ENCODE measurements at places on chromosomes 4 and X. TPM values are rescaled to one million over a fixed set of nuclear protein-coding genes. Genes with fewer than 3 reads are reported as not detected.

Gene LARP1B
- 10.7 TPM for total RNA-seq

Gene ZCCHC18
- total RNA-seq: 5.6 TPM

Gene GRIA2
- not detected for total RNA-seq

Gene PHKA1
- total RNA-seq: 0.16 TPM

Gene PLAC8
- 821 TPM for total RNA-seq

Gene AP1AR
- 7.5 TPM for total RNA-seq

Gene MAPK10
- not detected for total RNA-seq

Gene TLR6
- total RNA-seq: 6.8 TPM

GRCh38 chr4:55038176-55038890 is 87.1 kb downstream of the KDR start:
- no peak for DNase-seq

- DNase-seq: no peak
These were observed 237.3 kb downstream of the USP46 start for GRCh38 chr4:52421811-52422213.

DNA sequence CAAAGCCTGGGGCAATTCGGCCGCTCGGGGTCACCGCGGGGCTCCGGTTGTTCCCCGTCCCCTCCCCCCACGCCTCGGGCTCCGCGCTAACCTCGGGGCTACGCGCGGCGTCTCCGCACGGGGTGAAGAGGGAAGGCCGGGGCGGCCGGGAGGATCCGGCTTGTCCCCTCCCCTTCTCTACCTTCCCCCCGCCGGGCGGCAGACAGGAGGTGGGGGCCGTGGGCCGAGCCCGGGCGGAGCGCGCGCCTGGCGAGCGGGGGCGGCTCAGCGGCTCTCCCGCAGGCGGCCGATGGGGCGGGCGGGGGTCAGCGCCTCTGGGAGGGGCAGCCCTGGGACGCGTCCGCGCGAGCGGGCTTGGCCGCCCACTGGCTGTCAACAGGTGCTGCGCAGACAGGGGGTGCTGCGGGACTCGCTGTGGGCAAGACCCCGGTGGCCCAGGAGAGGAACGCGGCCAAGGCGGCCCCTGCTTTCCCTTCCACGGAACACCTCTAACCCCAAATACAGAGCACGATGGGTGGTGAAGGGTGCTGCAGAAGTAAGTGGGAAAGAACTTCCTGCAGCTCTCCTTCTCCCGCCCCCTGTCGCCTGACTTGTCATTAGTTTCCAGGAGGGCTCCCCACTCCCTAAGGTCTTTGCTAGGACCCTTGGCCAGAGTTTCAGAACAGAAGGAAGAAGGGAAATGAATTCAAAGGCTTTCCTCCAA is at the start of gene PDGFC:
PDGFC (minus strand) TSS at position 124 of the 703 bp plus-strand sequence. CDS start 896 bp downstream, outside the sequence.
- no peak for DNase-seq

- no peak for DNase-seq
These were observed 20.6 kb downstream of the SLC39A8 start for GRCh38 chr4:102324730-102325129.

GRCh38 chr4:38152721-38153386 is 192.7 kb downstream of the PTTG2 start:
- no peak for DNase-seq

DNA sequence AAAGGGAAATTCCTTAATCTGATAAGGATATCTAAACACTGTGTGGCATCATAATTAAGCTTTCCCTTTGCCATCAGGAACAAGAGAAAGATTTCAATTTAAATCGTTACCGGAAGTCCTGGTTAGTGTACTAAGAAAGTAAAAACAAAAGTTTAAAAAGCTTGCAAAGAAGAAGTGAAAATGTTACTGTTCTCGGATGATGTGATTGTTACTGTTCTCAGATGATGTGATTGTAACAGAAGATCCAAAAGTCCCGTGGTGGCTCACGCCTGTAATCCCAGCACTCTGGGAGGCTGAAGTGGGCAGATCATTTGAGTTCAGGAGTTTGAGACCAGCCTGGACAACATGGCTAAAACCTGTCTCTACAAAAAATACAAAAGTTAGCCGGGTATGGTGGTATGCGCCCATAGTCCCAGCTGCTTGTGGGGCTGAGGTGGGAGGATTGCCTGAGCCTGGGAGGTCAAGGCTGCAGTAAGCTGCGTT is 62.5 kb downstream of the RGS12 start:
- no peak for DNase-seq

DNA sequence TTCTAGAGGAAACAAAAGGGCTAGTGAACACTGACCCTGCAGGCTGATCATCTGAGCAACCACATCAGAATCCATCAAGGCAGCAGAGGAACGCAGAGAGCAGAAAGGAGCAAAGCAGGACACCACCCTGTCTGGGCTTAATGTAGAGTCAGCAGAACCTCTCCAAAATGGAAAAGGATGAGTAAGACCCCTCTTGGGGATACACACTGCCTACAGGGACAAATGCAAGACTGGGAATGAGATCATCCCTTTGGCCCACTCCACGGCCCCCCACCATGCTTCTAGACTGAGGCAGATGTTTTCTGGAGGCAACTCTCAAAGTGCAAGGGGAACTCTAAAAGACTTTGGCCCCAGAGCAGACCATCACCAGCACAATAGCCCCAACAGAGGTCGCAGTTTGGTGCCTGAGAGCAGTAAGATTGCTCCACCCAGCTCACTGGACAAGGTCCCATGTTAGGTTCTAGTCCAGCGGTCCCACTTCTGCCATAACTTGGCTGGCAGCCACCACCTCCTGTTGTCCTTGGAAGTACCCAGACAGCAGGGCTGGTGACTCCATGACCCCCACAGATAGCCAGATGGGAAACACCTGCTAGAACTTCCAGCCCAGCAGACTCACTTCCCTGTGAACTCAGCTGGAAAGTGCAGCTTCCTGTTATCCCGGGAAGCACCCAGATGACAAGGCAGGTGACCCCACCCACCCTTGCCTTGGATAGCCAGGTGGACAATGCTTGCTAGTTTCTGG is 372.7 kb downstream of the INPP4B start:
- DNase-seq: no peak

DNA sequence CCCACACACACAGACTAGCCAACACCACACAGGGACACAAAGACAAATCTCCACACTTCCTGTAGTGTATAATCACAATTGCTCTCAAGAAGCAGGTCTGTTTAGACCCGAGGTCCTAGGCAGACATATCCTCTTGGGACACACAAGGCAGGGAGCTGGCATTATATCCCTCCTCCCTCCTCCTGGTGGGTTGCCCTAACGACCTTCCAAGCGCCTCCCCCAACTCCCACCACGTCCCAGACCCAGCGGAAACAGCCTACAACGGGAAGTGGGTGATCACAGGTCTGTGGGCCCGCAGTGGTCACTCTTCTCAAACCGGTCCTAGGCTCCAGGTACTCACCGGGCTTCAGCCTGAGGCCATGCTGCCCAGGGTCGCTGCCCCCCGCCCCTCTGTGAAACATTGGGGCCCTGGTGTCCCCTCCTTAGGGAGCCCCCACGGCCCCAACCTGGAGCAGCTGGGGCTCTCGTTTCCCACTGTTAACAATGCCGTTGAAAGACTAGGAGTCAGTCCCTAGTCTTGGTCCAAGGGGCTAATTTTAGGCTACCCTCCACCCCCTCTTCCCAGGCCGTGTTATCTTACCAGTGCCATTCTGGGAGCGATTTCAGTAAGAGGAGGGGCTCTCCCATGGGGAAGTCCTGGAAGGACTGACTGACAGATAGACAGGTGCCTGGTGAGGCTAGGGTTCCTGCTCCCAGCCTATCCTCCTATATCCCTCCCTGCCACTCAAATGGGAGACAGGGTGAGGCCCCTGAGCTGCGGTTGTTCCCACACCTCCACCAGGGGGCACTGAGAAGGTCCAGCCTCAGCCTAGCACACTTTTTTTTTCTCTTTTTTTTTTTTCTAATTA is at the start of gene ASB12:
ASB12 (minus strand) TSS at position 485 of the 848 bp plus-strand sequence. CDS start 4,957 bp downstream, outside the sequence.
- no peak for DNase-seq

DNA sequence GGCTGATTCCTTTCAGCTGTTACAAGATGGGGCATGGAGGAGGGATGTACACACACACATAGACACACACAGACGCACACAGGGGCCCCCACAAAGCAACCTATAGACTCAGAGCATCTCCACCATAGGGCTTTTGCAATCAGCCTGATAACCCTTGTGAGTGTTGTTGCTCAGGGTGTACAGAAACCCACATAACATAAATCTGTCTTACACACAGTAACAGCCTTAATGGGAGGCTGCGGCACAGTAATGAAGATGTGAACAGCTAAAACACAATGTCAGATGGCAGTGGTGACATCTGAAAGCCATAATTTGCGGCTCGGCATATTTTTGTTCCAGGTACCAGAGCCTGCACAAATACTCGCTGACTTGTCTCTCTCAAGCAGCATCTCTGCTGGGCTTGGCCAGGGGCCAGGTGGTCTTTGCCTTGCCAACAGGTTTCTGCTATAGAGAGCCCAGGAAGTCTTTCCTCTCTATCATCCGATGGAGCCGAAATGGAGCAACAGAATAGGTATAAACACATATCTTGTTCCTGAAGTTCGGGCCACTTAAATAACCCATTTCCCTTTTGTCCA is 357.2 kb upstream of the GATB start:
- DNase-seq: no peak

- no peak for DNase-seq
These were observed 128.2 kb downstream of the C4orf51 start for GRCh38 chr4:145808021-145808650.

DNA sequence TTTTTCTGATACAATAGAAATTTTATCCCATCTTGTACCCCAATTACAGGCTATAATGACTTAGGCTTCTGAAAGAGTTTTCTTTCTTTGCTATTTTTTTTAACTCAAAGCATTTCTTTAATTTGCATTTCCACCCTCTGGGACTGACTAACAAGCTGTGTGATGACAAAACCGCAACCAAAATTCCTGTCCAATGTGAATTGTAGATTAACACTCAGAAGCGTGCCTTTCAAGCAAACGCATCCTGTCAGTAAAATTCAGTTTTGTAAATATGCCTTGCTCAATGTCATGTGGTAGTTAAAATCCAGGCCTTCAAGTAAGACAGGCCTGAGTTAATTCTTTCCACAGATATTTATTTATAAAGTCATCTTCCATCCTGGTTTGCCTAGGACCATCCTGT is 50.3 kb downstream of the STK32B start:
- no peak for DNase-seq

GRCh38 chr4:123345137-123345934 is 51.3 kb upstream of the SPRY1 start:
- DNase-seq: no peak

DNA sequence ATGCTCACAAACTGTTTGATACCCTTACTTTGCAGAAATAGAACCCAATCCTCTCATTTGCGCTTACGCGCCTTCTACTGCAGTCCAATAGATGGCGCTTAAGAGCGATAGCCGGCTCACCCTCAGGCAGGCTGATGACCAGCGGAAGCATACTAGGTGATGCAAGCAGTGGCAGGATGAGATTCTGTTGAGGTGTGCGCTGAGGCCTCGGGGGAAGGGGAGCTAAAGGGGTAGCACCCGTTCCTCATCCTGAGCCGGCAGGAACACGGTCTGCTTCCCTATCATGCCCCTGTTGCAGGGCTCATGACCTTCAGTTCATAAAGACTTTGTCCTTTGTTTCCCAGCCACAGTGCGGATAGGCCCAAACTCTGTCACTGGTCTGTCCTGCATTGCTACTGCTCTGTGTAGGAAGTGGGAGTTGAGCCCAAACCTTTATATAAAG is 628.9 kb downstream of the TLL1 start:
- no peak for DNase-seq

DNA sequence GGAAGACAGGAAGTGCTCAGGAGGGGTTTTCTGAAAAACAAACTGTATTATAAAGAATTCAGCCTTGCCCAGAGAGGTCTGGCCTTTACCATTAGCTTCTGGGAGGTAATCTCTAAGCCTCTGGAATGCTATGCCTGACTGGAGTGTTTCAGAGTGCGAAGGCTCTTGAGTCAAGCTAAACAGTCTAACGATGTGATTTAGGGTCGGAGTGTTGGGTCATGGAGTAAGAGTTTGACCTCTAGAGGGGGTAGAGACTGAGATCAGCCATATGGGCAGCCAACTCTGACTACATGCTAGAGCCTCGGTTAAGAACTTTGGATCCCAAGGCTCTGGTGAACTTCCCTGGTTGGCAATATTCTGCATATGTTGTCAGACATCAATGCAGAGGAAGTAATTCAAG is 15.0 kb downstream of the BOD1L1 start:
- DNase-seq: no peak

DNA sequence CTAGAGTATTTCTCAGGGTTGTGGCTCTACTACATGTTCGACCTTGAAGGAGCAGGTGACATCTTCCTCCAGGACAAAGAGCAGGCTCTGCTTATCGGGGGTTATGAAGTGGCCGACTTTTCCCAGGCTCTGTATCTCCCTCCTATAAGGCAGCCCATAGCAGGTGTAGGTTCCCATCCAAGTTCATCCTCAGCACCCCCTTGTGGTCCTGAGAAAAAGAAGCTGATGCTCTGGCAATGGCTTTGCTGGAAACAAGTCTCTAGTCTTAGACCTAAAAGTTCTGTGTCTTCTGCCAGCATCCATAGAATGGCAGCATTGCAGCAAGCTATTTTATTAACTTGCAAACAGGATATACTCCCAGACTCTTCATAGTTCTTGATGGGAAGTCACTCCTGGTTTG is 836.6 kb upstream of the PRKX start:
- DNase-seq: no peak

DNA sequence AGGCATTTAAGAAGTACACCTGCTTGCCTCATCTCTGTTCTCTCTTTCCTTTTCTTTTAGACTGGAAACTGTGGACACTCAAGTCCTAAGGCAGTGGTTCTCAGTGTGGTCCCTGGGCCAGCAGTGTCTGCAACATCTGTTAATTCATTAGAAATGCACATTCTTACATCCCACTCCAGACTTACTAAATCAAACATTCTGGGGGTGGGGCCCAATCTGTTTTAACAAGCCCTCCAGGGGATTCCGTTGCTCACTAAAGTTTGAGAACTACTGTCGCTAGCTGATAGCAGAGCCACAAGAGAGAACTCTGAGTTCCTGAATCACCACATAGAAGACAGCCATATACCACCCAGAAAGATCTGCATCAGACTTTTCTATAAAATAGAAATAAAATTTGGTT is 430.6 kb downstream of the BCOR start:
- DNase-seq: no peak

DNA sequence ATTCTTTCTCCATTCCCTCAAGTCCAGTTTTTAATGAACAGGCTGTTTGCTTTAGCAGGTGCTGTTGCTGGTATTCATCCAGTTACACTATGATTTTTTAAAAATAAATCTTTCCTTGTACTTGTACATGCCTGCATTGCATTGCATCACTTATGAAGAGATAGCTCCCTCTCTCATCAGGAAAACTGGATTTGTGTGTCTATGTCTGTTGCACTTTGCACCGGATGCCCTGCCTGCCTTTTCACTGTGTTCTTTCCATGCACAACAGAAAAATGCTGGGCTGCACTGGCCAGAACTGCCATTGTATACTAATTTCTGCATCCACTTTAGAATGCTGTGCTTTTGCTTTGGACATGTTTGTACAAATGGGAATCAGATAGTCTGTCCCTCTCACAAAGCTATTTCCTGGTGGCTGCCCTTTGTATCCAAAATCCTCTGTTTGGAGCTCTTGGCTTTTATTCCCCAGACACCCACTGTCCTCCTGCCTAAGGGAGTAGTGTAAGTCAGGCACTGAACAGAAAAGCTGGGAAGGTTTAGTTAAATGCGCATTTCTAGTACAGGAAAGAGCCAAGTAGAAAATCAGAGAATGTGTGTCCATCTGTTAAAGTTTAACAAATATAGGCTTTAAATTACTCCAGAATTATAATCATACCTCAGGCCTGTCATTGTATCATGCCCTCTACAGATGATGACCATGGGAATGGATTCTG is 119.1 kb downstream of the MBNL3 start:
- DNase-seq: no peak
